ENCODE measurements at places on chromosomes 3 and 15. TPM values are rescaled to one million over a fixed set of nuclear protein-coding genes. Genes with fewer than 3 reads are reported as not detected.

Gene CHST14
- 13.6 TPM for total RNA-seq

Gene DTX3L
- 30.6 TPM for total RNA-seq

Gene FSIP1
- total RNA-seq, result 3.6 TPM

Gene ZNF660
- total RNA-seq, result 5.0 TPM

Gene FSTL1
- 2,074 TPM for total RNA-seq

Gene C3orf22
- total RNA-seq, result not detected

Gene ZNF502
- total RNA-seq, result 4.0 TPM

Gene CPLX3
- not detected for total RNA-seq

Gene SLC15A2
- 0.29 TPM for total RNA-seq

Gene IQSEC1
- total RNA-seq, result 28.3 TPM

Gene TF
- 0.88 TPM for total RNA-seq

Gene TMEM266
- not detected for total RNA-seq

Gene BNC1
- 3.3 TPM for total RNA-seq

Gene OXTR
- total RNA-seq, result 6.2 TPM

Gene RMDN3
- total RNA-seq, result 19.9 TPM

Gene KIF15
- 1.8 TPM for total RNA-seq

Gene ANKUB1
- not detected for total RNA-seq

Gene TMEM158
- 4.7 TPM for total RNA-seq

Gene FAM240A
- under 0.01 TPM for total RNA-seq
